ENCODE measurements at places on chromosomes 13 and 19.

- no peak for DNase-seq
These were observed 25.2 kb downstream of the CRTC1 start for GRCh38 chr19:18708452-18709231.

GRCh38 chr13:113493315-113493951 lies 2.9 kb upstream of the DCUN1D2 start:
- DNase-seq: no peak

DNA sequence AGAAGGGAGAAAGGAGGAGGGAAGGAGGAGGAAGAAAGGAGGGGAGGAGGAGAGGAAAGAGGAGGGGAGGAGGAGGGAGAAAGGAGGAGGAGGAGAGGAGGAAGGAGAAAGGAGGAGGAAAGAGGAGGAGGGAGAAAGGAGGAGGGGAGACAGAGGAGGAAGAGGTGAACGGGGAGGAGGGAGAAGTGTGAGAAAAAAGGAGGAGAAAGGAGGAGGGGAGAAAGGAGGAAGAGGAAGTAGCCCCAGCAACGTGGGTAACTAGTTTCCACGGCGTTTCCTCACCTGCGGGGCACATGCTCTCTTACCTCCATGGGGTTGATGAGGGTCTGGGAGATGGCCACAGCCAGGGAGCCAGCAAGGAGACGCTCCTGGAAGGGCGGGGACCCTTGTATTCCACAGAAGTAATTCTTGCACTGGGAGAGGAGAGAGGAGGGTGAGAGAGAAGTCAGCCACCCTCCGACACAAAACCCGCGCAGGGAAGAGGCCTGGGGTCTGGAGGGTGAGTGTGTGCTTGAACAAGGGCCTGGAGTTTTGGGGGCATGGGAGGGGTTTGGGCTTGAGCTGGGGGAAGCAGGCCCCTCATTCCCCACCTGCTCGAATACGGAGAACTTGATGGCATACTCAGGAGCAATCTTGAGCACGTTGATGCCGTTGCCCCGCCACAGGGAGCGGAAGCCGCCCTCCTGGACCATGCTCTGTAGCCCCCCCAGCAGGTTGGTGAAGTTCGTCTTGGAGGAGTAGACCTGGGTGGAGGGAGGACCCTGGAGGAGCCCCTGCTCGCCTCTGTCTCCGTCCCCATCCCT lies 3.9 kb downstream of the SLC25A41 start:
- DNase-seq: no peak

DNA sequence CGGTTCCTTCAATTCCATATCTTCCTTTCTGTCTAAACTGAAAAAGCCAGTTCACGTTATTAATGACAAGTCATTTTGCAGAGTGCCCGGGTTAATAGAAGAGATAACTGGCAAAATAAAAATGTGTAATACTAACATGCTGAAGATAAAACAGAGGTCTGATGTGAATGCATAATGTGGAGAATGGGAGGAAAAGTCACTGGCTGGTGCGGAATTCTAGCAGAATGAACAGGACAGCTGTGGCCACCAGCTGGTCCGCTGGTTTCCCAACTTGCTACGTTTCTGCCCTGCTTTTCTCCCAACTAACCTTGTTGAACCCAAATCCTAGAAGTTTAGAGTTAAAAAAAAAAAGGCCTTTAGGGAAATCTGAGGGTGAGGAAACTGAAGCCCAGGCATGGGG lies 42.4 kb downstream of the PCDH8 start:
- no peak for DNase-seq

GRCh38 chr13:32200741-32201140 lies 114.4 kb downstream of the ZAR1L start:
- DNase-seq: no peak

DNA sequence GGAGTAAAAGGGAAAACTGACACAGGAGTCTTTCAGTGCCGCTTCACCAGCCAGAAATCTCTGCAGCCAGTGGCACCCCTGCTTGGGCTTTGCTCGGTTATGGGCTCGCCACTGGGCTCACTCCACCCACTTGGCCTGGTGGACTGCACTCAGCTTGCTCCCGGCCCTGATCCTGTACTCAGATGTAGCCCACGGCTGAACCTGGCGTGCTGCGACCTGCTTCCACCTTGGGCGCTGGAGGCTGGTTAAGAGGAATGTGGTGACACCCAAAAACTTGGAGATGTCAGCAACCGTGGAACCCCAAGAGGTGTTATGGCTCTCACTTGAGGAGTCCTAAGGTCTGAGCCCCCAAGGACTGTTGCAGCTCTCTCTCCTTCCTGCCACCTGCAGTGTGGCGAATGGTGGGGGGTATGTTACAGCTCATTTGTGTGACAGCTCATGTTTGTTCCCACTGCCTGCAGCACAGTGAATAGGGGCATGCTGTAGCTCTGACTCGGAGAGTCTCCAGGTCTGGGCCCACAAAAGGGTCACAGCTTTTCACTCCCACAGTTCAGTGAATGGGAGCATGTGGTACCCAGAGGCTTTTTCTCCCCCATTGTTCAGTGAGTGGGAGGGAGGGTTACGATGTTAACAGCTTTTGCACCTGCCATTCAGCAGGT lies 1124.5 kb upstream of the ATXN8OS start:
- no peak for DNase-seq

DNA sequence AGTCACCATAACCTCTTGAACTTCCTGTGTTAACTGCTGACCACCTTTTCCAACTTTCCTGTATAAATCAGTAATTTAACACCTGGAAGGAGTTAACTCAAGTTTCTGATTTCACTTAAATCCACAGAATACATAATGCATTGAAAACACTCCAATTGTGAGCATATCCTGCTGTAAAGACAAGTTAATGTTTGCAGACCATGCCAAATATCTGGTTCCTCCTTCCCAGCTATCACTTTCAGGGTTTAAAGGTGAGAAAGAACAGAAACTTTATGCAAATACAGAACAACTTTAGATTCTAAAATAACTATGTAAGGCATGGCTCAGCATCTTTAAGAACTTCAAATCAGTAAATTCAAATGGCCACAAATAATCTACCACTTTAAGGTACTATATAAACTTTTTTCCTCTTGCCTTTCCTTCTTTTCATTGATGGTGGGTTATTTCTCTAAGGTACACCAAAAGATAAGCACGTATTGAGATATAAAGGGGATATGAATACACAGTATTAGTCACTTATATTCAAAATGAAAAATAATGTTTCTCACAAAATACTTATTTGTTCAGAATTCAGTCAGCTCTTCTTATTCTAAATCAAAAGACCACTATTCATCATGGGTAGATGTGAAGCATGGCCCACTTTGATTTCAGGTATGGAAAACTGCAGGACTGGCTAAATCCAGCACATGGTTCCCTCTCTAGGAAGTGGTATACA lies 6.6 kb upstream of the TPTE2 start:
- no peak for DNase-seq

DNA sequence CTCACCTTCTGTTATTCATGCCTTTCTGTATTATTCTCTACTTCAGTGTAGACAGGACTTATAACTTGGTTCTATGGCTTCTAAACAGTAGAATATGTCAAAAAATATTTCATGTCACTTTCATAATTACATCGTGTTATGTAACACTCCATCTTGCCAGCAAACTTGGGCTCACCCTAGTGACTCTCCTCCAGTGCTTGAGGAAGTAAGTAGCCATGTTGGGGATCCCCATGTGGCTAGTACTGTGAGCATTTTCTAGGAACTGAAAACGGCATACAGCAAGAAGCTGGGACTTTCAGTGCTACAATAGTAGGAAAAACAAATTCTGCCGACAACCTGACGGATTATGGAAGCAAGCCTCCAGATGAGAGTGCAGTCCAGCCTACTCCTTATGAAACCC lies 495.6 kb downstream of the SLITRK6 start:
- DNase-seq: no peak

DNA sequence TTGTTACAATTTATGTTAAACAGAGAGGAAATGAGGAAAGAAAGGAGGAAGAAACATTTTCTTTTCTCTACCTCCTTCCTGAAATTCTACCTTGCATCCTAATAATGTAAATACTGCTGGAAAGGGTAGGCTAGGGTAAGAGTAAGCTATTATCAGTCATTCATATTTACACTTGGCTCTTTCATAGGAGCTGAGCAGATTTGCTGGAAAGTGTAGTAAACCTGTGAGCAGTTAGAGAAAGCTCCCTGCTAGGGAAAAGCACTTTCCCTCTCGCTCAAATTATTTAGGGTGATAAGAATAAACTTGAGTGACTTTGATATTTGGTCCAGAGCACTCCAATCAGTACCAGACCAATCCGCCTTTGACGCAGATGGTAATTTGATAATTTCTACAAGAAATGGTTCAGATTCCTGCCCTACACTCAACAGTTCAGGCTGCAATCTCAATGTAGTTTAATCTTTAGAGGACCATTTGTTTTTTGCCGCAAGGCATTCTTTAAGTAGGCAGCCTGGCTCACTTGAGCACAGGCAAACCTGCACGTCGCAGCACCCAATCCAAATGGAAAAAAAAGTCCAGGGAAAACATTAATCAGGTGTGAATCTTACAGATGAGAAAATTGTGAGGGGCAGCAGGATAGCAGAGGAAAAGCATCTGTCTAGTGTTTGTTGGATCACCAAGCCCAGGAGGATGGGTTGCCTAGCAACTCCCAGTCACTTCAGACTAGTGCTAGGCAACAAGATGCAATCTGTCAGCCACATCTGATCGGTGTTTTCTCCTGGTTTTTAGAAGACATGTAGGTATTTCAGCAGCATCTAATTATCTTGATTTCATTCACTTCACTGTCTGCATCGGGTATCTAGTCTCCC lies 68.6 kb upstream of the KL start:
- DNase-seq: no peak

DNA sequence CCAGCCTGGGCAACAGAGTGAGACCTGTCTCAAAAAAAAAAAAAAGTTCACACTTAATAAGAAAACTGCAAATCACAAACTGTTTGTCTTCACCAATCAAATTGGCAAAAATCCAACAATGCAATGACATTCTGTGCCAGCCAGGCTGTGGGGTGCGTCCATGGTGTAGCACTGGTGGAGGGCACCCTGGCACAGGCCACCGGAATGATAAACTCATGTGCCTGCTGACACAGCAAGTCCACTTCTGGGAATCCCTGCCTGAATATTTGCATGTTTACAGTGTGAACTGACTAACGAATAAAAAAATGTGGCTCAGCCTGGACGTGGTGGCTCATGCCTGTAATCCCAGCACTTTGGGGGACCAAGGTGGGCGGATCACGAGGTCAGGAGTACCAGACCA lies 1.6 kb upstream of the LRRC25 start:
- DNase-seq: no peak

GRCh38 chr19:19627621-19628500 lies at the start of gene LPAR2:
TSS of gene LPAR2 (minus strand) at chr19:19628220. CDS start at chr19:19627275, 945 bp downstream.
- peak; percentile 82 for DNase-seq

GRCh38 chr13:101915331-101915730 lies 462.9 kb downstream of the ITGBL1 start:
- no peak for DNase-seq

GRCh38 chr19:35006342-35006998 lies 6.3 kb downstream of the GRAMD1A start:
- no peak for DNase-seq

GRCh38 chr19:41018736-41019290 lies 27.7 kb downstream of the CYP2B6 start:
- DNase-seq: no peak

DNA sequence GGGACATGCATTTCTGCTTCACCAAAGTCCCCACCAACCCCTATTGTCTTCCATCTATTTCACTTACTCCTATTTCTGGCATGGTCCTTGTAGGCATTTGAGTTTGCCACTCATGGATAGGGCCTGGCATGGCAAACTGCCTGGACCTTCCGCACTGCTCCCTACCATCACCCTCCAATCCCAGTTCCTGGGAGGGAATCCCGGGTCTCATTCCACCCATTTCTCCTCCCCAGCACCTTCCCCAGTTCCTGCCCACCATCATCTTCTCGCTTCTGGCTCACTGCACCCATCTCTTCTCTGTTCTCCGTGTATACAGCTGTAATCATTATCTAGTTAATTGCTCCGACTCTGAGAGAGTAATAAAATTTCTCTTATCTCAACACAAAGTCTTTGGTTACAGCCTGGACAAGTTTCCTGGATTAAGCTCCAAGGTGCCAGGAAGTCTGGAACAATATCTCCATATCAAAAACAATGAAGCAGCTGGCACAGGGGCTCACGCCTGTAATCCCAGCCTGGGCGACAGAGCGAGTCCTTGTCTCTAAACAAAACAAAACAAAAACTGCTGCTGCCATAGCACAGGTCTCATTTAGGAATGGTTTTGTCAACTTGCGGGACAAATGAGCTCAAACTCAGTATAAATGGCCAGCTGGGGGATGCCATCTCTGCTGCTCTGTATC lies 17.0 kb upstream of the COX7A1 start:
- no peak for DNase-seq

GRCh38 chr13:27166313-27166712 lies 5.3 kb downstream of the USP12 start:
- DNase-seq: no peak

DNA sequence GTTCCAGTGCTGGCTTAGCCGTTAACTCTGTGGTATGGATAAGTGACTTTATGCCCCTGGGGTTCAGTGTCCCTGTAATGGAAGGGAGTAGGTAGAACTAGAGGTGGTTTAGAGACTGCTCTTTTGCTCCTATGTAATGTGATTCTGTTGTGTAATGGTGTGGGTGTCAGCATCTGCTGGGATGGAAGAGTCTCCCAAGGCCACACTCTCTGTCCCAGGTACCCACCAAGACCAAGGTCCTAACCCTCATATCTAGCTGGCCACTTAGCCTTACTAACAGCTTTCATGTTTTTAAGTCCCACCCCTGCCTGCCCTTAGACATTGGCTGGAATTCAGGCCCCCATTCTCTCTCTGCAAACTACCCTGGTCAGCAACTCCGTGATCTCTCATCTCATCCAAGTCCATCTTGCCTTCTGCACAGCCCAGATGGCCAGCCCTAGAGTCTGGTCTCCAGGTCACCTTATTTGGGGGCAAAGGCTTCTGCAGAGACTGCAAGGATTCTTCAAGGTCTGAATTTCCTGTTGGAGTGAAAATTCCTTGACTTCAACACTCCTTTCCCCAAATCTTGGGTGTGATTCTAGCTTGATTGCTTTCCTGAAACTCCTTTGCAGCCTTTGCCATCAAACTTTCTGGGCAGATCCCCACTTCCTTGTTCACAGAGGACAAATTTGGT lies 48.4 kb downstream of the SERP2 start:
- no peak for DNase-seq

DNA sequence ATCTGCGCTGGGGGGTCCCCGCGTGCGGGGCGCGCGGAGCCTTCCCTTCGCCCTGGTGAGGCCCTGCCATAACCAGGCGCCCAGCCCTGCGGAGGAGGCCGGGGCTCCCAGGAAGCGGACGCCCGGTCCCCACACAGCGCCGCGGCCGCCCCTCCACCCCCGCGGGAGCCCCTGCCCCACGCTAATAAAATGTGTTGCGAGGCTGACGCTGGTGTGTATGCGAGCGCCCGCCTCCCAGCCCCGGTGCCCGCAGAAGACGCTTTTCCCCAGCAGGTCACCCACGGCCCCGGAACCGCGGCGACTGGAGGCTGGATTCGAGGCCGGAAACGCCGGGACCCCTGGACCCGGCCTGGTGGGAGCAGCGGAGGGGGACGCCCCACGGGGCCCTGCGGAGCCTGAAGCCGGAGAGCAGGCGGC lies 12.1 kb upstream of the CDC34 start:
- DNase-seq: no peak

Data from naive thymus-derived CD4-positive, alpha-beta T cell (primary cell).